NCI-H187 (cell line): ENCODE measurements at places on chromosomes 3 and 15.

- DNase-seq: no peak
Observed at GRCh38 chr3:13624671-13625125, 75.8 kb downstream of the FBLN2 start.

DNA sequence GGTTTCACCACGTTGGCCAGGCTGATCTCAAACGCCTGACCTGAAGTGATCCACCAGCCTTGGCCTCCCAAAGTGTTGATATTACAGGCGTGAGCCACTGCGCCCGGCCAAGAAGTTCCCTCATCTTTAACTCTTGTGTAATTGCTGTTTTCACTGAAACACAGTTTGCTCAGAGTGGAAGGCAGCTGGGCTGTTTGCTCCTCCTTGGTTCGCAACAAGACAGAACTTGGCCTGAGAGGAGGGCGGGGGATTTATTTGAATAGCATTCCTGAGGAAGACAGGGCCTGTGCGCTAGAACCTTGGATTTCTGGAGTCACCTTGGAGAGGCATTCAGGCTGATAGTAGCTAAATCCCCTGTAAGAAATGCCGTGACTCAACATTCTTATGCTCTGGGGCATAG lies 226.7 kb upstream of the MCTP2 start:
- no peak for DNase-seq

GRCh38 chr3:21140785-21141184 lies 610.2 kb downstream of the ZNF385D start:
- DNase-seq: peak; percentile 3

DNA sequence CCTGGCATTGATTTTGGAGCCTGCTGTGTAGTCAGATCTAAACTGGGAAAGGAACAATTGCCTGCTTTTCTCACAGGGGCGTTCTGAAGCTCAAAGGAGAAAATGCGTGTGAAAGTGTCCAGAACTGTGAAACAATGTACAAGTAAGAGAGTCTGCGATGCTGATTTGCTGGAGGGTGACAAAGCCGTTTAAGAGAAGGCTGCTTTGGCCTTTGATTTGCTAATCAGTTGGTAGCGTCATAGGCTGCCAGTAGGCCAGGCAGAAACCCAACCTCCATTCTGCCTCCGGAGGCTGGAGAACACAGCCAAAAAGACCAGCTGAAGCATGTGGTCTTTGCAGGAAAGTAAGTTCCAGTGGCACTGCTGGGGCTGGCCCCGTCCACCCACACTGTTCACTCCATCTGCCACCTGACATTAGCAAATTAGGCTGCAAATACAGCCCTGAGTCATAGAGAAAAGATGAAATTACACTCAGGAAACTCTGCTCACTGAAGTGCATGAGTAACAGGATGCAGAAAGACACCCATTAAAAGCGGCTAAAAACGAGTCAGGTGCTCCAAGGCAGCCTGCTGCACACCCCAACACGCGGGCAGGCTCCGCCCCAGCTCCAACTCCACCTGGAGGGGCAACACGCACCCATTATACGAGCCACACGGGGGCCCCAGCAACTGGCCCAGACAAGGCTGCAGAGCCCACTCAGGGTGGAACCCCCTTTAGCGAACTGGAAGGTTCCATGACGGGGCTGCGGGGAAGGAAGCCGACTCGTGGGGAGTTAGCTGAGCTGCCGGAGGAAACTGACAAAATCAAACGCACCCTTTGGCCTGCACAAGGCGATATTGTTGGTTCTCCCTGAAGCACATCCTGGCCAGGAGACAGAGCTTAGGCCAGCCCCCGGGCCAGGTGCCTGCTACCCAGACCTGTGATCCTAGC lies 31.6 kb downstream of the ZDHHC19 start:
- DNase-seq: no peak

GRCh38 chr3:42736081-42736480 lies 33.5 kb upstream of the HHATL start:
- DNase-seq: no peak

DNA sequence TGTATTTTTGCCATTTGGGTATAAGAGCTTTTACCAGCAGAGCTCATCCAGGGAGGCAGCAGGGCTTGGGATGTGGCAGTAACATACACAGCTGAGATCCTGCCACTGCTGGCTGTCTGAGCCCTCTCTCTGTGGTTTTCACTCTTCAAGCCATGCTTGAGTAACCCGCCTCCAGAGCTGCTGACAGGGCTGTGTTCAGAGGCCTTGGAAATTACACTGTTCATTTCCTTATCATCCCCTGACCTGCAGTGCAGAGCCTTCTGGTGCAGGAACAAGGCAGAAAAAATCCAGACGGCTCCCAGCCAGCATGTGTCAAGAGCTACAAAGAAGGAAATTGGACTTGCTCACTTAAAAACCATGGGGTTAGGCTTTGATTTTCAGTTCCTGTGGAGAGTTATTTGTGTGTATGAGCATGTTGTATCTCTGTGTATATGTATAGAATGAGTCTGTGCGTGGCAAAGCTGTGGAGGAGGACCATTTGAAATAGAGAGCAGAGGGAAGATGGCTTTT lies 47.0 kb downstream of the ZNF609 start:
- peak; percentile 29 for DNase-seq

DNA sequence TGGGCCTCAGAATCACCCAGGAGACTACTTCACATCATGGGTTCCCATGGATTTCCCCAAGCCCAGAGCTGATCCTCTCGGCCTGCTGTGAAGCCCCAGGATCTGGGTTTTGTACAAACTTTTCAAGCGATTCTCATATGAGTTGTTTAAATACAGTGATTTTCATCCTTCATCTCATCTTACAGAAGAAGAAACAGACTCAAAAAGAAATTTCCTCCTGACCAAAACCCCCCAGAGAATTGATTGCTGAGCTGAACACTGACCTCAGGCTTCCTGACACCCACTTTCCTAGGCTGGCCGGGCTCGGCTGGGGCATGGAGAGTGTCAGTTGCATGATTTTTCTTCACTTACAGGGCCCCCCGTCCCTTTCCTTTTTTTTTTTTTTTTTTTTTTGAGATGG lies 60.3 kb downstream of the BDH1 start:
- DNase-seq: no peak

GRCh38 chr15:91516866-91517265 lies 336.6 kb upstream of the SLCO3A1 start:
- peak; percentile 40 for DNase-seq

DNA sequence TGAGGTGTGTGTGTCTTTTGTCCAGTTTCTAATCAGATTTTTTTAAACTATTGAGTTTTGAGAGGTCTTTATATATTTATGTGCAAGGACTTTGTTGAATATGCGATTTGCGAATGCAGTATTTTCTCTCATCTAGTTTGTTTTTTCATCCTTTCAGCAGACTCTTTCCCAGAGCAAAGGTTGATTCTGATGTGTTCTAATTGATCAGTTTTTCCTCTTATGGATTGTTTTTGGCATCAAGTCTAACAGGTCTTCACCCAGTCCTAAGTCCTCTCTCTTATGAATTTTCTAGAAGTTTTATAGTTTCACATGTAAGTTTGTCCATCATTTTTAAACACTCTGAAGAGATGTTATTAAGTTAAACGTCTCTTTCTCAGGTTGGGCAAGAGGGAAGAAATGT lies 17.8 kb upstream of the TJP1 start:
- DNase-seq: no peak

GRCh38 chr3:59426821-59427565 lies 377.2 kb upstream of the CFAP20DC start:
- no peak for DNase-seq

DNA sequence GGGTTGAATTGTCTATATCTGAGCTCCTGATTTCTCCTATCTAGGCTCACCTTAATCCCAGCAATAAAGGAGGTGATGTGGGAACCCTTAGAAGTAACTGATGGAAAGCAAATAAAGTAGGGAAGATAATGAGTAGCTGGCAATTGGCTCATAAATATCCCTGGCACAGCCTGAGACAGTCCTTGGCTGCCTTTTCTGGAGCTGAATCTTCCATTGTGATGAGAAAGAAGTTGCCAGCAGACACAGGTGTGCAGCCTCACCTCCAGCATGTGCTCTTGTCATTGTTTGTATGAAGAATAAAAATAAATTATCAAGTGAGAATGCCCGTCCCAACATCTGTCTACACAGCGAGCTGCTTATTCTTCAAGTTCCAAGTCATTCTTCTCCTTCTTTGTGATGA lies 53.2 kb upstream of the RASGRP1 start:
- no peak for DNase-seq

DNA sequence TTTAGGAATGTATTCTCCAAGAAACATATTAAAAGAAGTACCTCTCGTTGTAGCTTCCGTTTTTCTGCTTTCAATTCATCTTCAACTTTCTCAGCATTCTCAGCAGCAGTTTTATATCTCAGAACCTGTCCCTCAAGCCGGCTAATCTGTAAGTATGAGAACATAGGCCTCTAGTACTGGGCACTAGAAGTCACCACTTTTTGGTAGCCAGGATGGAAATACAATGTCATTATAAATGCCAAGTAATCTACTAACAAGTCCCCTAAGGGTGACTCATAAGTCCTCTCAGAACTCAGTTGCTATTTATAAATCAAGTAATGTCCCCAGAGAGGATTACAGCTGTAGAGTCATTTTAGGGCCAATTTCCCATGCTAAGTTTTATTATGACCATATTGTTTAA lies 61.1 kb downstream of the MLH1 start:
- no peak for DNase-seq

- DNase-seq: no peak
Observed at GRCh38 chr3:100759159-100759558, 49.9 kb downstream of the TFG start.

DNA sequence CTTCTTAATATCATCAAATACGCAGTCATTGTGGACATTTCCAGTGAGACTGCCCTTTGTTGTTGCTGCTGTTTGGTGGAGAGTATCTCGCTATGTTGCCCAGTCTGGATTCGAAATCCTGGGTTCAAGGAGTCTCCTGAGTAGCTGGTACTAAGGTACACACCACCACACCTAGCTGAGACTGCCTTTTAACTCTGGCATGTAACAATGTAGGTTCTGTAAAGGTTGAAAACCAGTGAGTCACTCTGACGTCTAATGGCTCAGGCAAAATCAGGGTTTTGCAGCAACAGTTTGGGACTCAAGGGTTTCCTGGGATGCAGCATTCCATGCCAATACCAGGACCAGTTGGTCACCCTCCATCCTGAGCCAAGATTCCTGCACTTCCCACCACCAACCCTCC lies 52.2 kb downstream of the AQP9 start:
- DNase-seq: no peak

GRCh38 chr3:46660543-46661523 lies 32.6 kb downstream of the ALS2CL start:
- no peak for DNase-seq

DNA sequence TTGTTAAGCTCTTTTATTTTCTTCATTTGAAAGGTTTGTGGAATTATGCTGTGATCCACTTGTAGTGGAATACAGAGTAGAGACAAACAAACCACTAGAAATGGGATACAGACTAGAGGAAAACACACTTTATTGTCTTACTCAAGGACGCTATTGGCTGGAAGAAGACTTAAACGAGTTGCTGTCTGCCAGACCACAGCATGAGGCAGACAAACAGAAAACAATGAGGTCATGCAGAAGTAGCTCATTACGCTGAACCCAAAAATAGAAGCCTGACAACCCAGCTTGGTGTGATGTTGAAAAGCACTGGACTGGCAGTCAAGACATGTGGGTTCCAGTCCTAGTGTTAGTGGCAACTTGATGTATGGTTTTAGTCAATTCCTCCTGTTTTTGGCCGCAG lies 62.4 kb upstream of the P3H2 start:
- no peak for DNase-seq

DNA sequence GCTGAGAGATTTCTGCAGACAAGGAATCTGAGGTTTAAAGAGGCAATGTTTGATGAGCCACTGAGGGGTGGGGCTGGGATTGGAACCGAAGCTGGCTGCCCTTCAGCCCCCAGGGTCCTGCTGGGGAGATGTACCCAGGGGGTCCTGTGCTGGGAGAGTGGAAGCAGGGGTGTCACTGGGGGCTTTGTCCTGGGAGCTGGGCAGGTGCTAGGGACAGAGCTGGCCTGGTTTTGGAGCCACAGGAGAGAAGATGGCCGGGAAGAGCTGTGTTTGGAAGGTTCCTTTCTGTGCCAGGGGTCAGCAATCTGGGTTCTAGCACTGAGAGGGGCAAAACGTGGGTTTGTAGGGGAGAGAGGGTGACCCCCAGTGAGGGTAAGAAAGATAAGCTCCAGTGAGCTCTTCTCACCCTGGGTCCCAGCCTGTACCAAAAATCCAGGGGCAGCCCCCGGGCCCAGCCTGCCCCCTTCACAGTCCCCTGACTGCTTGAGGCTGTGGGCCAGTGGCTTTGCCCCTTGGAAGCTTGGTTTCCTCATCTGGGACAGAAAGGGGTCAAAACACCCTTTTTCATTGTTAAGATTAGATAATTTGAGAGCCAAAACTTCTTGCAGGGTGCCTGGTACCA lies 69.6 kb downstream of the SMAD3 start:
- no peak for DNase-seq

DNA sequence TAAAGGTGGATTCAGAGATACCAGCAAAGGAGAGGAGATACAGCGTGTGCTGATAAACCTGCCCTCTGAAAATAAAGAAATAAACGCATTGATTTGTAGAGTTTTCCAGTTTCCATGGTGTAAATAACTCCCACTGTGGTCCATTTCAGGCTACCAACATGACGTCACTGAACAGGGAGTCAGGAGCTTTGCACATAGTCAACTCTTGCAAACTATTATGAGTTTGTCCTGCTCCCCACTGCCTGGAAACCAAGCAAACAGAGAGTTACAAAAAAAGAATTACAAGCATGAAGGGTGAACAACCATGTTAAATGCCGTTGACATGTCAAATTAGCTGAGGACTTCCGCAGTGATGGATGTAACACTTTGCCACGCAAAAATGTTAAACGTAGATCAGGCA lies 70.4 kb upstream of the GATA2 start:
- no peak for DNase-seq

DNA sequence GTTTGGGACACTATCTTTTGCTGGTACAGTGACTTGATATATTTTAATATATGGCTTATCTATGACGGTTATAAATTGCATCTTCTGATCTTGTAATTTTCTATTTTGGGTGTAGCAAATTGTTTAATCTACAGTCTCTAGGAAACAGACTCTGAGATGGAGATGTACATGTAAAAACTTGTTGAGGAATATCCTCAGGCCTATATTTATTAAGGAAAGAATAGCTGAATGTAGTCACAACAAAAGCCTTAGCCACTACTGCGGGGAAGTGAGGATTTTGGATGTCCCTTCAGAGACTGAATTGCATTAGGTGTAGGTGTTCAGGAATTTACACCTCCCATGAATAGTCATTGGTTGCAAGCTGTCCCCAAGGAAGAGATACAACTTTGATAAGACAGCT lies 13.8 kb upstream of the OR5K3 start:
- DNase-seq: no peak

GRCh38 chr3:71400986-71401451 lies 182.5 kb downstream of the FOXP1 start:
- no peak for DNase-seq

GRCh38 chr15:52331490-52332240 lies 36.1 kb upstream of the MYO5C start:
- DNase-seq: no peak

GRCh38 chr3:44924457-44925084 lies 50.2 kb downstream of the TGM4 start:
- no peak for DNase-seq
